ENCODE measurements at places on chromosomes 12 and 14.

- no peak for DNase-seq
These were observed 31.7 kb downstream of the GALC start for GRCh38 chr14:87961246-87961645.

DNA sequence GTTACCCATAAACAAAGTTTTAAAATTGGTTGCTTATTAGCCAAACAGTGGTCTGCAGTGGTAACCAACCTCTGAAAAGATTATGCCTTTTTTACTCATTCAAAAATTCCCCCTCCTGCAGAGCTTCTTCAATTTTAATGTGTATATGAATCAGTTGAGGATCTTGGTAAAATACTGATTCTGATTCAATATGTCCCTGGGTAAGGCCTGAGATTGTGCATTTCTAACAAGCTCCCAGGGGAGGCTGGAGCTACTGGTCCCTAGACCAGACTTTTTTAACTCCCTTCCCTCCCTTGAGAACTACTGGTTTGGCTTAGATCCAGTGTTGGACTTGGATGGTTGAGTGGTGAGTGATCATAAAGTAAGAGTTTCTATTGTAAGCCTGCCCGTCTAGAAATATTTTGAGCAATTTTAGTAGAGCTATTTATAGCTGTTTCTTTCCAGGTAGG lies 90.2 kb downstream of the FUT8 start:
- DNase-seq = no peak

DNA sequence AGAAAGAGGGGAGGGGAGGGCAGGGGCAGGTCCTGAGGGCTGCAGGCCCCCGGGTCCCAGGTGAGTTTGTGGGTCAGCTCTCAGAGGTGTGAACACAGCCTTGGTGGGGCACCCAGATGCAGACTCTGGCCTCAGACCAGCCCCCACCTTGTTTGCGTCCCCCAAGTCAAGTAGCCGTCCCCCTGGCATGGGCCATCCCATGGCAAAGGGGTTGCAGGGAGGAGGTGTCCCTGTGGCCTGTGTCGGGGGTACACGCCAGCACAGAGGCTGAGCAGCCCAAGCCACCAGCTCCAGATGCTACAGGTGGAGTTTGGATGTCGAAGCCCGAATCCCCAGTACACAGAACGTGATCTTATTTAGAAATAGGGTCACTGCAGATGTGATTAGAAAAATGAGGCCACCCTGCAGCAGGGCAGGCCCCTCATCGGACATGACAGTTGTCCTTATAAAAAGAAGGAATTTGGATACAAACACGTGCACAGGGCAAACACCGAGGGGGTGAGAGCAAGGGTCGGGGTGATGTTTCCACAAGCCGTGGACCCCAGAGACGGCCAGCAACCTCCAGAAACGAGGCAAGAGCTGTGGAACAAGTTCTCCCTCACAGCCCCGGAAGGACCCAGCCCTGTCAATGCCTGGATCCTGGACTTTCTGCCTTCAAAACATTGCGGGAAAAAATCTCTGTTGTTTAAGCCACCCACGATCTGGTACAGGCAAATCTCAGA lies 141.2 kb upstream of the C14orf180 start:
- DNase-seq = no peak

- DNase-seq = no peak
These were observed 23.5 kb downstream of the NAA30 start for GRCh38 chr14:57413849-57414248.

DNA sequence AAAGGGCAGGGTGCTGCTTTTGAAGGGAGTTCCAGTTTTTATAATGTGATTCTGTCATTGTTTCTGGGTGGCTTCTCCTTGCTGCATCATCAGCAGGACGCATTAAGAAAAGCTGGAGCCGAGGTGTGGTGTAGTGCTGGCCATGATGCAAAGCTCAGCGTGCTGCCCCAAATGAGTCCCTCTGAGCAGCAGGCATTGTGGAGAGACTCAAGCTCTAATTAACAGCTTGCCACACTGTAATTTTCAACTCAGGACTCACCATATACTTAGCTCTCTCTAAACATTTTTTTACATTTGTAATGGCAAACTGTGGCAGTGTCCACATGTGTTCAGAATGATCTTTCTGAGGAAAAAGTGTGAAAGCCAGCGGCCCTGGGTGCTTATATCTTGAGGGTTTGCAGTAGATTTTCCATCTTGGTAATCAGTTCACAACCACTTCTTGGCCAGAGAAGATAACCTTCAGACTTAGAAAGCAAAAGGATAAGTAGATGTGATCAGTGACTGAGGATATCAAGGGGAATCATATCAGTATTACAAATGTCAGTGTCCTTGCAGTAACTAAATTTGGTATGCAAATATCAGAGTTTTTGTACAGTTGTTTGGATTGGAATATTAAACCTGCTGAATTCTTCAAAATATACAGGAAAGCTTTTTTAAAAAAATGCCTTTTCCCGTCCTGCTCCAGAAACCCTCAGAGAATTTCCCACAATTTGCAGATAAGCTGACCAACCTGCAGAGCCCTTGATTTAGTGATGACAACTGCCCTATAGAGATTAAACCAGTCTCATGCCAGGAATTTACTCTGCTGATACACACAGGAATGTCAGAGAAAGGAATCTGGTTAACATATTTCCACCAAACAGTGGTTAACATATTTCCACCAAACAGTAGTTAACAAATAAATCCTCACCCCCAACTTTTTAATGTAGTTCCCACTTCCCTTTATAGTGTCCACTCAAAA lies 63.6 kb downstream of the DAAM1 start:
- DNase-seq = no peak

DNA sequence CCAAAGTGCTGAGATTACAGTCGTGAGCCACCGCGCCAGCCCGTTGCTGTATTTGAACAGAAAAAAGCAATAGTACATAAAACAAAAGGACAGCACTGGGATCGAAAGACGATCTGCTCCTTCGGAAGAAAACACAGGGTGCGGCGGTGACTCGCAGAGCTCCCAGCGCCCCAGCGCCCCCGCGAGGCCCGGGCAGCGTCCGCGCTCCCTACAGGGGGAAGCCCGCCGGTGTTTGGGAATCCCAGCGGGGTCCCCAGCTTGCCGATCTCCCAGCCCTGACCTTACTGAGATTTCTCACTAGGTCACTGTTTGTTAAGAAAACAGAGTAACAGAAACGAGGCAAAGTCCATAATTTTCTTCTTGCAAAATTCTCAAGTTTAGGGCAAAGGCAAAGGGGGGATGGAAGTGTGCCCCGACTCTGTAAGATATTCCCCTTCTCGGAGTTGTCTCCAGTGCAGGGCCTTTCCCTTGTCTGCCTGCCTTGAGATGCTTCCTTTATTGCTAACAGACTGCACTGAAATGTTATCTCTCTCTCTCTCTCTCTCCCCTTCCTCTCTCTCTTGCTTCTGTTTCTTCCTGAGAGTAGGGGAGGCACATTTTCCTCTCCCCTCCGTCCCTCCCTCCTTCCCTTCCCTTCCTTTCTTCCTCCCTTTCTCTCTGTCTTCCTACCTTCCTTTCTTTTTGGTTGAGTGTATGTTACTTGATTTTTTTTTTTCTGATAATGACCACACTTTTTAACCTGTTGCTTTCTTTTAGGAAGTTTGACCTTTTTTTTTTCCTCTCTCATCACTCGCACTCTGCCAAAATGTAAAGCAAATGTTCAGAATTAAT lies 91.9 kb downstream of the TMEM30B start:
- no peak for DNase-seq

DNA sequence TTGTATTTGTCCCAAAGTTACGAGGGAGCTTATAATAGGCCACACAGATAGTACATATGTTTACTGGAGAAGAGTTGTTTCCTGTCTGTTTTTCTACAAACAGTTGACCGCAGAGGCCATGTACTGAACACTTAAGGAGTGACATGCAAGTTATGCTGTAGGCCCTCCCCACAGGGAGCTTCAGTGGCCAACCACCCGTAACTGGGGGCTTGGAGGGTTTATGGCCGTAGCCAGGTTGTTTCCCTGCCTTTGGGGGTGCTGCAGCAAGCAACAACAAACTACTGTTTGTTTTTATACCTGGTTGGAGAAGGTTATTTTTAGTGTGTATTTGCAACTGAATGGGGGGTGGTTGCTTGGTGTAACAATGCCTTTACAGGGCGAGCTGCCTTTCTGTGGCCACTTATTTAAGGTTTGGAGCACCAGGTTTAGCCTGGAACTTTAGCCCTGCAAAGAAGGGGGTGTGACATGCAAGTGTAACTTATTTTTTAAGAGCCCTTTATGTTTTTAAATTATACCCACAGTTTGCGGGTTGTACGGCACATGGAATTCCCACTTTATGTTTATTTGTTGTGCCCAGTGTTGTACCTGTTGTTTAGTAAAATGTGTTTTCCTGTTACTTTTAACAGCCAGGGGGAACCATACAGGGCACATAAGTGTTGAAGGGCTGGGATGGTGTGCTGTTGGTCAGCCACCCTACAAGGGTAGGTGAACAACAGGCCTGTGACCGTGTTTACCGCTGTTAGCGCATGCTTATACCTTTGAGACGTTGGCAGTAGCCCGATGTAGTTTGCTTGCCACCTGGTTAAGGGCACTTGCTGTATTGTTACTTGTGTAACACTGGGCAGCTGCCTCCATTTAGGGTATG lies 29.9 kb upstream of the G2E3 start:
- no peak for DNase-seq

- DNase-seq = no peak
These were observed 20.2 kb downstream of the TNFAIP2 start for GRCh38 chr14:103143506-103143905.

- no peak for DNase-seq
These were observed 2.0 kb upstream of the OAS3 start for GRCh38 chr12:112936264-112936663.

DNA sequence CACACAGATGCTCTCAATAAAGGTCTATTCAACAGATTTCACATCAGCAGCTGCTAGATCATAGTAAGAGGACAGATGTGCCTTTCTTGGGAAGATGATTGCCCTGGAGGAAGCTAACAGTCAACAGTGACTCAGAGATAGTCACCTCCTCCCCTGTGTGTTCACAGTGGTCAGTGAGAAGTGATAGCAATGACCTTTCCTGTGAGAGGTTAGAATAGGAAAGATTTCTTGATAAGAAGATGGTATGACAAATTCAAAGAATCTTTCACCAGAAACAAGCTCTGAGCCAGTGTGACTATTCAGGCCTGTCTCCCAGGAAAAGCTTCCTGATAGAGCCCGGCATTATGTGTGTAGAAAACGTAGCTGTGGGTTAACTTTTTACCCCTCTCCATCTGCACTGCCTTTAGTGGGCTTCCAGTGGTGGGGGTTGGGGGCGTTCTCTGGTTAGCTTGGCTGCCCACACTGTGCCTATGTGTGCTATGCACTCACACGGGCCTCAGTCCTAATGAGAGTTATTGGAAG lies 66.4 kb upstream of the ARHGAP5 start:
- DNase-seq = no peak

DNA sequence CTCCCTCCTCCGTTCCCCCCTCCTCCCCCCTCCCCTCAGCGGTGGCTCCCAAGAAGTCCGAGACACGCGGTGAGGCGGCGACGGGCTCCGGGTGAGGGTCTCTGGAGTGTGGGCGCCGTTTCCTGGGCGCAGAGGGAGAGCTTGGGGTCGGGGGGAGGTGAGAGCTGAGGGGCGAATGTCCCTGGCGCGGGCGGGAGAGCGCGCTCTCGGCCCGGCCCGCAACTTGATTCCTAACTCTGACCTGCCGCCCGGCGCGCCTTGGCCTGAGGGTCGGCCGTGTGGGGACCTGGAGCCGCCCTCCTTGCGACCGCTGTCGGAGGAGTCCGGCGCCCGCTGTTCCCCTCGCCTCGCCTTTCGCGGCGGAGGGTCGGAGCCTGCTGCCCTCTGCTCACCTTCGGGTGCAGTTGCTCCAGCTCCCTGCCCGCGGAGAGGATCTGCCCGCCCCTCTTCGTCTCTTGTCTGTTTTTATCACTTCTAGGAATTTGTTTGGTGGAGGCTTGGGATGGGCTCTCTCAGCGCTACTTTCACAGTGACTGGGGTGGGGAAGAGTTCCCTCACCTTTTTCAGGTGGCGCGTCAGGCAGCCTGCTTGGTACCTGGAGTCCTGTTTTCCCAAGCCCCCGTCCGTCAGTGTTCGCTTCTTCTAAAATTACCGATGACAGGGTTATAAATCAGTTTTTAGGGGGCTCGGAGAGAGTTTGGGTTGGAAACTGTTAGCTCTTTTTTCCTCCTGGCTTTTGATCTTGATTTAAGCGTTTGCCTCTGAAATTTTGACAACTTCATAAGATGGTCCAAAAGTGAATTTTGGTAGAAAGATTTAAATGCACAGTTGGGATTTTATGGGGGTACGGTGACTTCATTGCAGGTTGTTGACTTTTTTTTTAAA lies 495 bp downstream of the ADIPOR2 start:
- DNase-seq = no peak

GRCh38 chr12:26713885-26714383 lies 119.1 kb downstream of the ITPR2 start:
- no peak for DNase-seq

DNA sequence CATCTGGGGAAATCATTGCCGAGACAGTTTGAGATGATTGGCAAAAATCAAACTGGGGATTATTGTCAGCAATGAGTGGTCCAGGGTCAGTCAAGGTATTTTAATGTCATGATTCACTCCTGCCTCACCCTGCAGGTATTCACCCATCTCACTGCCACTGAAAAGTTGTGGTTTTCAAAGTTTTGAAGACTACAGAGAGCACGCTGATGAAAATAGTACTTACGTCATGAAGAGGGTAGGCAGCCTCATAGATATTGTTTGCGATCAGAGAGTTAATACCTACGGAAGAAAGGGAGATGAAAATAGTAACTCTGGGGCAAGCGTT lies 138.0 kb downstream of the ANO2 start:
- no peak for DNase-seq

GRCh38 chr14:82328442-82328841 lies 794.8 kb upstream of the SEL1L start:
- DNase-seq = no peak

DNA sequence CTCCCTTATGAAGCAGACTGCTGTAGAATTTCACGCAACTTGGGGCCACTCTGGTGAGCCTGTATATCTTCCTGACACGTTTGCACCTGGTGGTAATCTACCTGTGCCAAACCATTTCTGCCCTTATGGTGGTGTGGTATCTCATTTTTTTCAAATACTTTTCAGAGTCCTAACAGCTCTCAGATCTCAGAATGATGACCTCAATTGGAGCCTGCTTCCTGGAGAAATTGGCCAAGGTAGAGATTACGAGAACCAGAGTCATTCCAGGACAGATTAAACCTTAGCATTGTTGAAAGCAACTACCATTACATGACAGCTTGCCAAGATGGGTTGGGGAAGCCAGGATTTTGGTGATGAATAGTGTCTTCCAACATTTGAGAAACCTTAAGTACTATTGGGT lies 48.2 kb downstream of the CPSF6 start:
- no peak for DNase-seq

- DNase-seq = no peak
These were observed 86.5 kb downstream of the ATP2B1 start for GRCh38 chr12:89622115-89622514.

DNA sequence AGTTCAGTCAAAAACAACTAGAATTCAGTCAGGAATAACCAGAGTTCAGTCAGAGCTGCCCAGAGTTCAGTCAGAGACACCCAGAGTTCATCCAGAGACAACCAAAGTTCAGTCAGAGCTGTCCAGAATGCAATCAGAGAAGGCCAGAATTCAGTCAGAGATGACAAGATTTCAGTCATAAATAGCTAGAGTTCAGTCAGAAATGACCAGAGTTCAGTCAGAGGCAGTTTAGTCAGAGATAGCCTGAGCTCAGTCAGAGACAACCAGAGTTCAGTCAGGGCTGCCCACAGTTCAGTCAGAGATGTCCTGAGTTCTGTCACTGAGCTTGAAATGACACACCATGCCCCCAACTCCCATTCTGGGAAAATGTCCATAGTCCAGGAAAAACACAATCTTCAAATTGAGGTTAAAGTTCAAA lies 1102.8 kb downstream of the BCL11B start:
- DNase-seq = no peak

- no peak for DNase-seq
These were observed 5.6 kb upstream of the IL26 start for GRCh38 chr12:68231229-68231628.

GRCh38 chr12:106113446-106113823 lies 25.3 kb downstream of the NUAK1 start:
- no peak for DNase-seq
